T1000 (cell line): ENCODE measurements at places on chromosomes 11 and 22.

DNA sequence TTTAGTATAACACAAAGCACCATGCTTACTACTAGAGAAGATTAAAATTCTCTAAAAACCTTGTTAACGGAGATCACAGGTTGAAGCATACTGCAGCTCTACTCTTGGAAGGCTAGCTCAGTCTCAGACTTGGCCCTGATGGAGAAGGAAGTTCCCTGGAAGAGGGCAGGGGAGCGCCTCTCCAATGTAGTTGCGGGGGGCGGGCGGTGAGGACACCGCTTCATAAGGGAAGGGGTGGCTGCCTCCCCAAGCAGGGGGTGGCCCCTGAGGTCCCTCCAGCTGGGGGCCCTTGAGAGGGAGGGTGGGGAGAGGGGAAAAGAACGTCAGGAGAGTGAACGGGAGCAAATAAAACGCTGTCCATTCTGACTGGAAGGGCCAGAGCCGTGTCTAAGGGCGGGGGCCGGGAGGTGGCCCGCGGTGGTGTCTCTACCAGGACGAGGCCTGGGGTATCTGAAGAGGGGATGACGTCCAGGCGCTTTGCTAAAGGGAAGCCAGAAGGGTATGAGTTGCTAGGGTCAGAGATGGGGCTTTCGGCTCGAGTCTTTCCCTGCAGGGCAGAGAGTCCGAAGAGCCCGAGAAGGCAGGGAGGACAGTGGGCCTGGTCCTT is 553 bp upstream of the USP47 start:
- no peak for DNase-seq

GRCh38 chr11:100631316-100631715 is 55.8 kb upstream of the ARHGAP42 start:
- DNase-seq, result no peak

DNA sequence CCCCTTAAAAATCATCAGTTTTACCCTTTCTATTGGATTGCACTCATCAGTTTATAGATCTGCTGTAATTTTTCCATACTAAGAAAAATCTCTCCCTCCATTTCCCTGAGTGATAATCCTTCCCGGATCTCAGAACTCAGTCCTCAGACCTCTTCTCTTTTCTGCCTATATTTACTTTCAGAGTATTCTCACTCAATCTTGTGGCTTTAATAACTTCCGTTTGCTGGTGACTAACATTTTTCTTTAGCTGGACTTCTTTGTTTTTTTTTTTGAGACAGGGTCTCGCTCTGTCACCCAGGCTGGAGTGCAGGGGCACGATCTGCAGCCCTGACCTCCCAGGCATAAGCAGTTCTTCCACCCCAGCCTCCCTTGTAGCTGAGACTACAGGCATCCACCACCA is 10.4 kb downstream of the ATXN10 start:
- no peak for DNase-seq

GRCh38 chr11:41289408-41289807 is 170.0 kb downstream of the LRRC4C start:
- no peak for DNase-seq

GRCh38 chr11:111982019-111982464 is 43.2 kb upstream of the DLAT start:
- no peak for DNase-seq

DNA sequence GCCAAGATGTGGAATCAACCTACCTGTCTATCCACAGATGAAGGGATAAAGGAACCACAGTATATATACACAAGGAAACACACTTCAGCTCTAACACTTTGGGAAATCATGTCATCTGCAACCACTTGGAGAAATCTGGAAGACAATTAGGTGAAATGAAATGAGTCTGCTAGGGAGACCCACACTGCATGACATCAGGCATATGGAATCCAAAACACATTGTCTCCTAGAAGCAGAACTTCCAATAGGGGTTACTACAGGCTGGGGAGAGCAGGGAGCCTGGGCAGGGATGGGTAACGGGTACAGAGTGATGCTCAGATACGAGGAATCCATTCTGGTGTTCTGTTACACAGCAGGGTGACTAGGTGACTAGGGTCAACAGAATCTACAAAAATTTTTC is 18.3 kb downstream of the RGL4 start:
- DNase-seq, result no peak

DNA sequence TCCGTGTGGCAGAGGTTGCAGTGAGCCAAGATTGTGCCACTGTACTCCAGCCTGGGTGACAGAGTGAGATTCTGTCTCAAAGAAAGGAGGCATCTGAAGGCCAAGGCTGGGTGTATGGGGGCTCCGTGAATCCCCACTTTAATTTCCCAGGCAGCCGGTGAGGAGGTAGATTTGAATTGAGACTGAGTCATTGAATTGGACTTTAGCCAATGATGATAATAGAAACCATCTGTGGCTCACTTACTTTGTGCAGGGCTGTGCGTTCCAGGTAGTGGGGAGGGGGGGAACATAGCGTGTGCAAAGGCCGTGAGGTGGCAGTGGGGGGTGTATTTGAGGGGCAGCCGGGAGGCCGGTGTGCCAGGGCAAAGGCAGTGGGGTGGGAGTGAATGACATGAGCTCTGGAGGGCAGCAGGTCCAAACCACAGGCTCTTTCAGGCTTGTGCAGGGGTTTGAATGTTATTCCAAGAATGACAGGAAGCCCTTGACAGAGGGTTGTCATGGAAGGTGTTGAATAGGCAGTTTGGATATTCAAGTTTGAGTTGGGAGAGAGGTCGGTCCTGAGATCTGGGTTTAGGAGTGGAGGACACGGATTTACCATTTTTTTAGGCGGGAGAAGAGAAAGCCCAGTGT is 6.1 kb downstream of the ARHGAP8 start:
- DNase-seq, result no peak

DNA sequence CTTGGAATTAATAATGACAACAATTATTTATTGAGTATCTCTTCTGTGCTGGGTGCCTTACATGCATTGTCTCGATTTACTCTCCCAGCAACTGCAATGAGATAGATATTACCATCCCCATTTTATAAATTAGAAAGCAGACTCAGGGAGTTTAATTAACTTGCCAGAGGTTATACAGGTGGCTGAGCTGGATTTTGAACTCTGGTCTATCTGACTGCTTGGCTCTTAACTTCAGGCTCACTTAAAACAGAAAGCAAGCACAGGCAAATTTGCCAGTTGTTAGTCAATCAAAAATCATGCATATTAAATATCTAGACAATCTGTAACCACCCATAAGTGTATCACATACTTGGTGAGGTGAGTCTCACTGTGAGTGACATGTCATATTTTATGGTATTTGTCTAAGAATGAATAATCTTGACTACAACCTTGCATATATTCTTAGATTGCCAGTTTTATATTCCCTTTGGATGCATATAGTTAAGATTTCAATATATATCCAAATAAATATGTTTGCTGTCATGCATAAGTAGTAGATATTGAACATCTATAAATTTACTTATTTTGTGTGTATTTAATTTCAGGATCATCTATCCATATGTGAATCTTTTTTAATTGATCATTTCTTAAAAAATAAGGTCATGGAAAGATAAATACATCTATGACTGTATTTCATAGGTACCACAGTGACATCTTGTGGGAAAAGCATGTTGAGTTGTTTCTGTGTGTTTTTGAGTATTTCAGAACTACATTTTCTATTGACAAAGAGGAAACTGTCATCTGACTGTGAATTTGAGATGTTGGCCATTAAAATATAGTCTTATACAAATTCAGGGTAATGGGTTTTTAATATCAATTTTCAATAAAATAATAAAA is 112.0 kb upstream of the ARHGAP42 start:
- DNase-seq, result no peak

DNA sequence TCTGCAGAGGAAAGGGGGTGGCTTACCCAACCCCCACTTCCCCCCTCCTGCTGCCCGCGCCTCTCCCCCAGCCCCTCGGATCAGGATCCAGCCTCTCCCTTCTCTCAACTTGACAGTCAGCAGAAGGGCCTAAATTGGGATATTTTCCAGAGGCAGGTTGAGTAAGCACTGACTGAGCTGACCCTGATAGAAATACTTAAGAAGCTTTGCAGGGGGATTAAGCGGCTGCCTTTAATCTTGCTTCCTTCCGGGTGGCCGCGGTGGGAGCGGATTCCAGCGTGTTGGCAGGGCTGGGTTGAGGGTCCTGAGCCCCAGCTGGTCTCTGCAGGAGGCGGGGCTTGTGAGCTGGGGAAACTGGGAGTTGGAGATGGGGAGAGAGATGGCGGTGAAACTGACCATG is 445.2 kb downstream of the NTM start:
- no peak for DNase-seq

DNA sequence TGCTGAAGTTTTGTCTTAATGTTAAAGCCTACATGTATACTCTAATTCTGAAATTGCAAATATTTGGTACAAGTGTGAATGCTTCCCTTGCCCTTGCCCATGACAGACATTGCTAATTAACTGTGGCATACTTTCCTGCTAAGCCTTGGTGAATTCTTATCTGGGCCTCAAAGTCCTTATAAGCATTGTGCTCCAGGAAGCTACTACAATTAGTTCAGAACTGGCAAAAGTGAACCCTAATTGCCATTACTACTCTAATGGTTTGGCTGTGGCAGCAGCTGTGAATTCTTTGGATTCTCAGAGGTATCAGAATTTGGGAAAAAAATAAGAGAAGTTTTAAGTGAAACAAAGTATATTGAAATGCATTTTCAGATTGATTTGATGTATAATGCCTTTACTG is 24.3 kb downstream of the EMSY start:
- DNase-seq, result no peak

GRCh38 chr11:44875037-44875436 is 75.6 kb downstream of the TP53I11 start:
- no peak for DNase-seq

GRCh38 chr11:94662065-94662779 is 95.1 kb downstream of the PIWIL4 start:
- DNase-seq, result no peak

DNA sequence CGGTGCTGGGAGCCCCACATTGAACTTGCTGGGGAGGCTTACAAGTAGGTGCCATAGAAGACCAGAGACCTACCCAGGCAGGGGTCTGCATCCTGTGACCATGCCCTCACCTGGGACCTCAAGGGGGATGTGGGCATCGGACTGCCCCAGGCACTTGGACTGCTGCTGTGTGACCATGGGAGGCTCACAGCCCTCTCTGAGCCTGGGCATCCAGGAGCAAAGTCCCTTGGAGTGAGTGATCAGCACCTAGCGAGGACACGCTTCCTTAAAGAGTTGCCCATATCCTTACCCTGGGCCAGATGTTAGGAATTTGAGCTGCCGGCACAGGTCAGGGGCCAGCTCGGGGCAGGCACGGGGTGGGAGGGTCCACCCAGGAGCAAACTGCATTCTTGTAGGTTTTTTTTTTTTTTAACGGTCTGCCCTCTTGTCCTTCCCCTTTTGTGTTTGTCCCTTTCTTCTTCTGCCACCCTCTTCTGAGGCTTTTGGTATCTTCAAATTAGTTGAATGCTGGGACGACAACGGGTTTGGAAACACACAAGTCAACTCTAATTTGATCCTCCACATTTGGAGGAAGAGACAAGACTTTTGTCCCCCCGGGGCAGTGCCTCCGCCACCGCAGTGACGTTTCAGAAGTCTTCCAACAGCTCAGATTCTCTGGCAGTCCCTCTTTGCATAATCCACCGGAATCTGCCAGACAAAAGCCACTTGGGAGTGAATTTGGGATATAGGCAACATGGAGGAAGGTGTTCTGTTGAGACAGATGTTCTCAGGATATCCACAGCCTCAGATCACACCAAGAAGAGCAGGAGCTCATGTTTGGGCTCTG is 46.1 kb upstream of the LINC01488 start:
- DNase-seq, result no peak

DNA sequence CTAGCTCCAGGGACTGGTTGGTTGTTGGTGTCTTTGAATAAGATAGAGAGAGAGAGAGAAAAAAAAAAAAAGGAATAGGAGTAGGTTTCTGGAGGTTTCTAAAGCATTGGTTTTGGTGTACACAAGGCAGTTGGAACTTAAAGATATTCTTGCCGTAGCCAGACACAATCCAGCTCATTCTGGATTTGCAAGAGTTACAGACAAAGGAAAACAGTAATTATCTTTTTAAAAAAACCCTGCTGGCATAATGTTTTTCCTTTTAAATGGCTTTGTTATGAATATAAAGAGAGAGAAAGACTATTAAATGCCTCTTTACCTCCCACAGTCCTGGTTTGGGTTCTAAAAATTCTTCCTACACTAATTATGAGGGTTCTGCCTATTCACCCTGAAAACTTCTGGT is 120.4 kb upstream of the RAG2 start:
- DNase-seq, result no peak

- DNase-seq, result no peak
Measured at GRCh38 chr22:28180804-28181731, 262.0 kb upstream of the PITPNB start.

- no peak for DNase-seq
Measured at GRCh38 chr22:44330188-44330743, 17.5 kb upstream of the SHISAL1 start.

DNA sequence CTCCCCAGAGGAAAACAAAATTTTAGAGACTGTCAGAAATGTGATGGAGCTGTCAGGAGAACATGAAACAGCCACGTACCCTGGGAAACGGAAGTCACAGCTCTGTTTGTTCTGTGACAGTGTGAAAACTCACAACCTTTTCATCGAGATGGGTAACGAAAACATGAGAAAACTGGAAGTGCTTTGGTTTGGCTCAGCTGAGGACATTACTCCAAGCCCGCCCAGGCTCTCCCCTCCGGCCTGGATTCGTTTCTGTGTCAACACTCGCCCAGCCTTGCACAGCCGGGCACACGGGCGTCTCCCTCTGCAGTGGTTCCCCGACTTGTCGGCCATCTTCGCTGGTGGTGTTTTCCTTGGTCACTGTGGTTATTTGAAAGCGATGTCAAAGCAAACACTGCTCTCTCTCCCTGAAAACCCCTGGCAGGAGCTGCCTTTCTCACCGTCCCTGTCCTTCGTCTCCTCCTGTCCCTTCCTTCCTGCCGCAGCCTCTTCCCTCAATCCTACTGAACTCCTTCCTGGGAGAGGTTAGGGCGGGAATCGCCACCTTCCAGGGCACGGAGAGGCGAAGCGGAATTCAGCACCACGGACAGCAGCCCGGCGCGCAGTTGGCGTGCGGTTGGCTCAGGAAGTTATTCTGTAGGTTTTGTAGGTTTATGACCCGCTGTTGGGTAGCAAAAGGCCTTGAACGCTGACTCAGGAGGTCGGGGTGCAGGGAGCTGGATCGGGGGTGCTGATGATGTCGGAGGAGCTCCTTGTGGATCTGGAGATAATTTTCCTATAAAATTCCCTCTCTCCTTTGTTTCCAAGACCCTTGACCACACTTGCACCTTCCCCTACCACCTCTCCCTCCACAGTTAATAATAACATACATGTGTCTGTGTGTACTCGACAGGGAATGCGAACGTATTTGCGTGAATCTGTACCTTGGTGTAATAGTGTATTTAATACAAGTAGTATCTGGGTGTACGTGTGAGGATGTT is 13.1 kb upstream of the RPS19BP1 start:
- no peak for DNase-seq

GRCh38 chr22:44389181-44389580 is 76.4 kb upstream of the SHISAL1 start:
- no peak for DNase-seq
